ENCODE measurements at places on chromosomes 5 and 9.

- DNase-seq = no peak
Measured at GRCh38 chr9:111913159-111913558, 16.5 kb downstream of the UGCG start.

- no peak for DNase-seq
Measured at GRCh38 chr9:87597710-87598443, 100.2 kb downstream of the DAPK1 start.

DNA sequence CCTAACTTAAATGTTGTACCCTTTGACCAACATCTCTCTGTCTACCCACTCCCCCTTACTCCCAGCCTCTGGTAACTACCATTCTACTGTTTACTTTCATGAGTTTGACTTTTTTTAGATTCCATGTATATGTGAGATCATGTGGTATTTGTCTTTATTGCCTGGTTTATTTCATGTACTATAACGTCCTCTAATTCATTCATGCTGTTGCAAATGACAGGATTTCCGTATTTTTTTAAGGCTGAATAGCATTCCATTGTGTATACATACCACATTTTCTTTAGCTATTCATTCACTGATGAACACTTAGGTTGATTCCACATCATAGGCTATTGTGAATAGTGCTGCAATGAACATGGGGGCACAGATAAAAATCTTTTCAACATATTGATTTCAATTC is 11.8 kb upstream of the NDUFB6 start:
- no peak for DNase-seq

DNA sequence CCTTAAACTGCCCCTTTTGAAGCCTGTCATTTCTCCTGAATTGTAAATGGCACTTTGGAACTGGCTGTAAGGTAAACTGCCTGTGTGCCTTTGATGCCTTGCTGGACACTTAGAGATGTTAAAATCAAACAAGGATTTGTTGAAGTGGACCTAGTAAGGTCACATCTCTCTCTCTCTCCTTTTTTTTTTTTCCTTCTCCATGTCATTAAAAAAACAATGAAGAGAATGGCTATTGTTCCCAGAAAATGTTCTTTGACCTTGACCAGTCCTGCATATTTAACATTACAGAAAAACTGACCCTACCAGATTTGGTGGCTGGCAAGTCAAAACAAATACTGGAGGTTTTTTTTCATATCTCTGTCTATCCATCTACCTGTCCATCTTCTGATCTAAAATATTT is 2.9 kb upstream of the DAB2 start:
- no peak for DNase-seq

GRCh38 chr5:146731909-146732659 is 146.5 kb downstream of the PPP2R2B start:
- no peak for DNase-seq

DNA sequence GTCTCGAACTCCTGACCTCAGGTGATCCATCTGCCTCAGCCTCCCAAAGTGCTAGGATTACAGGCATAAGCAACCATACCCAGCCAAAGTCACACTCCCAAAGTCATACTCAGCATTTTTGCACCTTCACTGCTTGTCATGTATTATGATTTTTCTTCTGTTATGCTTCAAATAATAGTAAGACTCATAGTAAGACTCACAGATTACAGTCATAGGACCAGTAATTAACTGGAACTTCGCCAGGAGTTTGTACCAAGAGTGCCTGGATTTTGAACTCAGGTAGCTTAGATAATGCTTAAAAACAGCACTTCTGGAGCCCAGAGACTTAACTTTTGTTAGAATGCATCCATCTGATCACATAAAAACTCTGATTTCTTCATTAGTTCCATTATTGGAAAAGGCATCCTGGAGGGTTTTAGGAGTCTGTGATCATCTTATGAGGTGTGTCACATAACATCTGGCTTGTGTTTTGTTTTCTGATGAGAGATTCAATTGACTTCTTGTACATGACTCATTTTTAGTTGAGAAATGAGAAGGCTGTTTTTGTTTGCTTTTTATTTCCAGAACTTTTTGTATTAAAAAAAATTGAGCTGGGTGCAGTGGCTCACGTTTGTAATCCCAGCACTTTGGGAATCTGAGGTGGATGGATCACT is 131.5 kb downstream of the ADAMTS19 start:
- DNase-seq = no peak

- DNase-seq = no peak
Measured at GRCh38 chr9:7580568-7580967, 219.0 kb downstream of the DMAC1 start.

GRCh38 chr9:131524665-131525315 is 6.3 kb downstream of the UCK1 start:
- no peak for DNase-seq

DNA sequence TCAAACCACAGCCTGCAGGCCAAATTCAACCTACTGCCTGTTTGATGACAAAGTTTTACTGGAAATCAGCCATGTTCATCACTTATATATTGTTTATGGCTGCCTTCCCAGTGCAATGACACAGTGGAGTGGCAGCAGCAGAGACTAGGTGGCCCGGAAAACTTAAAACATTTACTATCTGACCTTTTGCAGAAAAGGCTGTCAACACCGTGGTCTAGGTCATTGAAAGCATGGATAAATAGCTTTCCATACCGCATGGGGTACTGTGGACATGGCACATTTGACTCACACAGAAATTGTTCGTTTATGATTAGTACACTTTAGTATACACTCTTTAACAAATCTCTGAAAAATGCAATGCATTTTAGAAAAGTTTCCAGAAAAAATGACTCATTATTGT is 298.3 kb upstream of the EFNA5 start:
- DNase-seq = no peak

GRCh38 chr9:15149450-15149849 is 157.6 kb downstream of the TTC39B start:
- DNase-seq = no peak

- DNase-seq = no peak
Measured at GRCh38 chr9:26357803-26358344, 534.7 kb downstream of the CAAP1 start.

DNA sequence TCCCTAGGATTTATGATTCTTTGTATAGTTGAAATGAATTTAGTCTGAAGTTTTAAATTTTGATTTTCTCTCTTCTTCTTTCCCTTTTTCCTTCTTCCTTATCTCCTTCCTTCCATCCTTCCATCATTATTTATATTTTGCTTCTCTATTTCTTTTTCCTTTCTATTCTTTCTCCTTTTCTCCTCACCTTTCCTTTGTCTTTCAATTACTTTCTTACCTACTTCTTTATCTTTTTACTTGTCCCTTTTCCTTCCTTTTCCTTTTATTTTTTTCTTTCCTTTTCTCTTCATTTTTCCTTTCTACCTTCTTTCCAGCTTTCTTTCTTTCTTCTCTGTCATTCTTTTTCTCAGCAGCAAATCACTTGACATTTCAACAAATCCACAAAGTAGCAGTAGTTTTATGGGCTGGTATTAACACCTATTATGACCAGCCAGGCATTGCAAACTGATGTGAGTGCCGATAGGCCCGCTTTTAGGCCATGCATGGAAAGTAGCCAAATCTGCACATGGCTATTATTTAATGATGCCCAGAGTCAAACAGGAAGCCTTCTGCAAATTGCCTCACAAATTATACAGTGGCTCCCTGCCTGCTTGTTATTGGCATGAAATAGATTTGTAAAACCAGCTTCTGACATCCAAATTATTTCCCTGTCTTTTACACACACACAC is 37.1 kb upstream of the NR3C1 start:
- no peak for DNase-seq

DNA sequence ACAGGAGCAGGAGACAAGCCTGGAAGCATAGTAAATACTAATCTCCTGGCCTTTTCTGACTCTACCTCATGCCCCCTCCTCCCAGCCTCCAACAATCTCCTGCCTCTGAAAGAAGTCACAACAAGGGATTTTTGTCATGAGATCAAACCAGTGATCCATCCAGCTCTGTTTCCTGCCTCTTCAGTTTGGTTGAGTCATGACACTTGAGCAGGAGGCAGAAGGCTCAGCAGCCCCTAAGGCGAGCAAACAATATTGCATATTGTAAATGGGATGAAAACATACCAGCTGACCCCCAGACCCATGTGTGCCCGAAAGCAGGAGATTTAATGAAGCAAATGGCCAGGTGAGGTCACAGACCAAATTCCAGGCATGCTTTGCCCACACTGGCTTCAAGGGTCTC is 272.8 kb downstream of the GAS1 start:
- DNase-seq = no peak

- DNase-seq = no peak
Measured at GRCh38 chr5:173907284-173907683, 19.1 kb downstream of the CPEB4 start.
